Breast epithelium (tissue), 4 donors: ENCODE measurements at places on chromosomes 2 and 18. TPM values are rescaled to one million over a fixed set of nuclear protein-coding genes. Genes with fewer than 3 reads are reported as not detected.
A peak's percentile ranks its signal among the peaks of the same experiment; 100 is the strongest.

GRCh38 chr2:170202437-170202836 is 24.5 kb downstream of the MYO3B start:
- H3K36me3 ChIP-seq, result no peaks in the 10 kb centered on the region
- no peaks in the 10 kb centered on the region for H3K27me3 ChIP-seq
- no peak overlapping the region for H3K4me3 ChIP-seq
- DNase-seq, result no peak

- H3K4me1 ChIP-seq, result peaks cover 10% of the 10 kb centered on the region
- no peak overlapping the region for H3K4me3 ChIP-seq
- H3K27ac ChIP-seq, result peak overlapping the region; percentile 41
- H3K27me3 ChIP-seq, result no peaks in the 10 kb centered on the region
These were observed 26.6 kb downstream of the SPTBN1 start for GRCh38 chr2:54482715-54483114.

GRCh38 chr2:199739413-199740110 is 111.4 kb downstream of the FTCDNL1 start:
- H3K4me1 ChIP-seq, result no peaks in the 10 kb centered on the region
- H3K36me3 ChIP-seq, result no peaks in the 10 kb centered on the region

Gene IKZF2
- total RNA-seq, result 34.4 TPM

Gene PGAP1
- 16.1 TPM for total RNA-seq
